GM06990 (cell line): ENCODE measurements at places on chromosomes 7 and 10.

- peak; percentile 32 for DNase-seq
These were observed 85.0 kb downstream of the KMT2E start for GRCh38 chr7:105098863-105099515.

DNA sequence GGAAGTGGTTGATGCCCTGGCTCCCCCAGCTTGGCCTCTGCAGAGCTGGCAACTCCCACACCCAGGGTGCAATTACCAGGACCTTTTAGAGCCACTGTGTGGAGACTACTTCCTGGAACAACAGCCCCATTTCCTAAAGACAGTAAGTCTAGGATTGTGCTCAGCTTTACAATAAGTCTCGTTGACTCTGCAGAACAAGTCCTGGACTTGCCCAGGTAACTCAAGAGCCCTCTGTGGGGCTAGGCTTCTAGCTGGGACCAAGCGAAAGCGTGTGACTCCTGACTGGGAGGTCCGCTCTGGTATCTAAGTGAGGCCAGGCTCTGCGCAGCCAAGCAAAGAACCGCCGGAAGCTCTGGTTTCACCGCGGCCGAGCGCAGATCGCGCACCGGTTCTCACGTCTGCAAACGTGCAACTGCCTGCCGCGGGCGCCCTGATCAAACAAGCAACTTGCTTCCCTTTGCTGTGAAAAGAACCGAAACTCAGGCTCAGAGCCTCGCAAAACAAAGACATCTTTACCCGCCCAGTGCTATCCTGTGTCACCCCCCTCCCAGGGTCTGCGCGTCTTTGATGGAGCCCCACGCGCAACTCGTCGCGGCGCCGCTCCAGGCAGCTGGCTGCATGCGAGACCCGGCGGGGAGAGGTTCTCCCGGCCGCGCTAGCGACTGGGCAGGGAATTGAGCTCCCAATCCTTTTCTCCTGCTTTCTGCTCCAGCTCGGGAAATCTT, 4.4 kb upstream of the PDLIM1 start:
- peak; percentile 98 for DNase-seq

DNA sequence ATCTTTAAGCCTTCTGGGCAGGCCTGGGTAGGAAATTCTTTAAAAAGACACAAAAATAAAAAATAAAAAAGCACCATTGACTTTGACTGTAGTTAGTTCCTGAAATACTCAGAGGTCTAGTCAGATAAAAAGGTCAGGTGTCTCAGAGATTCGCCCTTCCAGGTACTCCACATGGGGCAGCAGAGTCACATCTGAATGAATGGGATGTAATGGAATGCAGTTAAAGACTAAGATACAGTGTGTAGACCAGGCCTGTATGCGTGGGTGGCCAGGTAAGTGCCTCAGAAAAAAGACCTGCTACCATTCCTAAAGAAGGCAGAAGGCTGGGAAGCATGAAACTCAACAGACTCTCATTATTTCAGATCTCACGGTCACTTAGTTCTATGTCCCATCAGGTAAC, 68.6 kb upstream of the SEM1 start:
- no peak for DNase-seq

- DNase-seq, result no peak
These were observed 681.3 kb downstream of the TNS3 start for GRCh38 chr7:46900312-46901263.

GRCh38 chr10:72026278-72027111, 61.9 kb downstream of the SPOCK2 start:
- no peak for DNase-seq

DNA sequence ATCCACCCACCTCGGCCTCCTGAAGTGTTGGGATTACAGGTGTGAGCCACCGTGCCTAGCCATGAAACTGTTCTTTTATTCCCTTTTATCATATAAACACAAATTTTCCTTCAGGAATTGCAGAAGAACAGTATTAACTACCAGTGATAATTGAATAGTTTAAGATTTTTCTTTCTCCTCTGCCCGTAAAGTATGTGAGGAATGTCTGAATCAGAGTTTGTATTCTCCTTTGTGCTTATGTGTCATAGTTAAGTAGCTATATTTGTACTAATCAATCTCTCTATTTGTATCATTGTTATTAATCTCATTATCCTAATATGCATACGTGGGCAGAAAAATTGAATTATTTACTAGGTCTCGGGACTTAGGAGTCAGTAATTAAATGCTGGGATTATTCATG, 83.6 kb downstream of the ZNF277 start:
- DNase-seq, result no peak

GRCh38 chr7:46682836-46683624, 762.0 kb upstream of the IGFBP3 start:
- DNase-seq, result no peak

DNA sequence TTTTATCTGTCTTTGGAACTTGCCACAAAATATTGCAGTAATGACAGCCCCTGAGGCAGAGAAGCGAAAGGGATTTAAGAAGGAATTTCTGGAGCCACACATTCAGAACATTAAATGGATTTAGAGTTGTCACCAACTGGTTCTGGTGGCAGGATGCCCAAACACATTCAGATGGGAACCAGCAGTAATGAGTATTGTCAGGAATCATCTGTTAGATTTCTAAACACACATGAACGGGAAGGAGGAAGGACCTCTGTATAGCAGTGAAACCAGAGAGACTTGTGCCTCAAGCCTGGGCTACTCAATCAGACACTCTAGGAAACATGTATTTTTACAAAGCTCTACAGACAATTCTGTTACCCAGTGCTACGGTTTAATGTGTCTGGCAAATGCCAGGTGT, 103.8 kb upstream of the CCNY start:
- DNase-seq, result no peak

- no peak for DNase-seq
These were observed 14.5 kb downstream of the ZCCHC24 start for GRCh38 chr10:79430936-79431335.

- no peak for DNase-seq
These were observed 79.9 kb upstream of the RHEB start for GRCh38 chr7:151599401-151600227.

- no peak for DNase-seq
These were observed 51.1 kb upstream of the ADRB1 start for GRCh38 chr10:113992471-113993011.

GRCh38 chr10:36717118-36717517, 408.3 kb upstream of the ANKRD30A start:
- no peak for DNase-seq

- DNase-seq, result no peak
These were observed 30.3 kb downstream of the PROSER2 start for GRCh38 chr10:11853468-11853867.

DNA sequence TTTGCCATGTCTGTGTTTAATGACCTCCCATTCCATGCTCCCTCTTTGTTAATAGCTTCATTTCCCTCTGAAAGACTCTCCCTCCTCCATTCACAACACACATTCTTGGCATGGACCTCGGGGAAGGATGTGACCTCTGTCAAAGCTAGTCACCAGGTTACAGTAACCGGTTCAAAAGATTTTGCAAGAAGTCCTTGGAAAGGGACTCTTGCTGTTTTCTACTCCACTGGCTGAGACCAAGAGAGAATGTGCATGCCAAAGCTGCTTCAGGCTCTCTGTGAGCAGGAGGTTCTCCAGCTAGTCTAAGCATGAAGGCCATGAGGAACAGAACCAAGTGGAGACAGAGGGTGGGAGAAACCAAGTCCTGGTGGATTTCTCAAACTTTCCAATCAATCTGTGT, 732.6 kb downstream of the CCSER2 start:
- DNase-seq, result no peak

DNA sequence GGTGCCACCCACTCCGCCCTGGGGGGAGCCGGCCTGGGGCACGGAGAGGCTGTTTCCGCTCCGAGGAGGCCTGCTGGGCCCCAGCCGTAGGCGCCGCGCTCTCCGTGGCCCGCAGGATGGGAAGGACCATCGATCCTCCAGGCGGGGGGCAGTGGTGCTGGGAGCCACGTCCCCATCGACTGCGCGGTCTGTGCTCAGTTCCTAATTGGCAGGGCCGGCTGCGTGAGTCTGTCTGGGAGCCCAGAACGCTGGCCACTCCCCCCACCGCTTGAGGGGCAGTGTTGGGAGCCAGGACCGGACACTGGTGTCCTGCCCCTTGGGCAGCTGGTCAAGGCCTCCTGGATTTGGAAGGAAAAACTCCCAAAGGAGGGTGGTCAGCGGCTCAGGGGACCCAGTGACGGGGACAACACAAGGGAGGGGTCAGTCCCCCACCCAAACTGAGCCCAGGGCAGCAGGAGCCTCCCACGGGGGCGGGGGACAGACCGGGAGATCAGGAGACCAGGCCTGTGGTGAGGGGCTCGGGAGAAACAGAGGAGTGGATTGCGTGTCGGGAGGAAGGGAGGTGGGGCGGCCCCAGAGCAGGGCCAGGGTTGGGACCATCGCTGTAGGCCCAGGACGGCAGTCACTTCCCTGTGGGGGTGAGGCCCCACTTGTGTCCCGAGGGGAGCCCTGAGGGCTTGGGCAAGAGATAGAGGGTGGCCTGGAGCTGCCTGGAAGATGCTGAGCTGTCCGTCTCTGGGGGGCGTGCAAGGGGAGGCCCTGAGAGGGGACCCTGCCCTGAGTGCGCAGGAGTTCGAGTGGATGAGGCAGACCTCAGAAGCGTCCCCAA, 89.0 kb downstream of the UNCX start:
- DNase-seq, result no peak

GRCh38 chr10:71268758-71269157, 50.3 kb upstream of the SLC29A3 start:
- DNase-seq, result no peak

DNA sequence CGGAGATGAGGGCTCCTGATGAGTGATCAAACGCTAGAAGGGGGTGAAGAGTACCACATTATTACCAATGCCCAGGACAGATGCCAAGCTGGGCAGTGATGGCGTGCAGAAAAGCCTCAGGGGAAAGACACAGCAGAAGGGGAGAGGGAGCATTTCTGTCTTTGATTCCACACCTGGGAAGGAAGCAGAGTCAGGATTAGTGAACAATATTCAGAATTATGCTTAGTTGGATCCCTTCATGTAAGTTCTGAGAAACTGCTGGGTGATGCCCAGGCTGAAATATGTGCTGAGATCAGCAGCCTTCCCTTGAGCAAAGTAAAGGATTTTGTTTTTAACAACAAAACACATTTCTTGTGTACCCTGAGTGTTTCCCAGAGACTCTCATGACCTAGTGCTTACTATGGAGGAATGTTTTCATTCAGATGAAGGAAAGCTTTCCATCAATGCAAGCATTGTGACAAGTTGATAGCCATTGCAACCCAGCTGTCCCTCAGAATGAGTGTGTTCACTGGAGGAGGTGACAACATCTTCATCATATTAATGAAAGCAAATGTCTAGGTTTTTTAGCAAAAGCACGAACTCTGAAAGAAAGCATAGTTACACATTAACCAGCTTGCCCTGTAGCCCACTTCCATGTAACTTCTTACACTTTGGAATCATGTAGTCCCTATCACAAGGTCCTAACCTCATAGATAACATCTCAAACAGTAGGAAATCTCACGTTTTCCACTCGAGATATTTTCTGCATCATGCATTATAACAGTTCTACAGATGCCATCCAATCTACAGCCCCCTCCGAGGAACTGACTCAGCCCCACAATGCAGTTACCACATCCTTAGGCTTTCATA, 23.8 kb upstream of the AKR1C1 start:
- no peak for DNase-seq

DNA sequence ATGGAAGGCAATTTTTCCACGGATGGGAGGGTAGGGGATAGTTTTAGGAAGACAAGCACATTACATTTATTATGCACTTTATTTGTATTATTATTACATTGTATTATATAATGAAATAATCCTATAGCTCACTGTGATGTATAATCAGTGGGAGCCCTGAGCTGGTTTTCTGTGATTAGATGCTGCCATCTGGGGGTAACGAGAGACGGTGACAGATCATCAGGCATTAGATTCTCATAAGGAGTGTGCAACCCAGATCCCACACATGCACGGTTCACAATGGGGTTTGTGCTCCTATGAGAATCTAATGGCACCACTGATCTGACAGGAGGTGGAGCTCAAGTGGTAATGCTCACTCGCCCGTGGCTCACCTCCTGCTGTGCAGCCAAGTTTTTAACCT, 103.9 kb upstream of the STK17A start:
- DNase-seq, result no peak

- peak; percentile 99 for DNase-seq
These were observed at the start of gene MLLT10 for GRCh38 chr10:21533467-21534279. MLLT10 (plus strand) TSS chr10:21534232; CDS start chr10:21534645, 413 bp downstream.

- DNase-seq, result no peak
These were observed 463 bp upstream of the UPP1 start for GRCh38 chr7:48088559-48089045.

DNA sequence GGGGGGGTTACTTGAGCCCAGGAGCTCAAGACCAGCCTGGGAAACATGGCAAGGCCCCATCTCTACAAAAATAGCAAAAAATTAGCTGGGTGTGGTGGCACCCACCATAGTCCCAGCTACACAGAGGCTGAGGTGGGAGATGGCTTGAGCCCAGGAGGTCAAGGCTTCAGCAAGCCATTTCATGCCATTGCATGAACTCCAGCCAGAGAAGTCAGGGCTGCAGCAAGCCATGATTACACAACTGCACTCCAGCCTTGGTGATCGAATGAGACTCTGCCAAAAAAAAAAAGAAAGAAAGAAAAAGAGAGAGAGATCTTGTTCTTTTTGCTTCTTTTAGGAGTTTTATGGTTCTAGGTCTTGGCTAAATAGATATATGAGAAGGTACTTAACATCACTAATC, 200.2 kb upstream of the PHYHIPL start:
- DNase-seq, result no peak

DNA sequence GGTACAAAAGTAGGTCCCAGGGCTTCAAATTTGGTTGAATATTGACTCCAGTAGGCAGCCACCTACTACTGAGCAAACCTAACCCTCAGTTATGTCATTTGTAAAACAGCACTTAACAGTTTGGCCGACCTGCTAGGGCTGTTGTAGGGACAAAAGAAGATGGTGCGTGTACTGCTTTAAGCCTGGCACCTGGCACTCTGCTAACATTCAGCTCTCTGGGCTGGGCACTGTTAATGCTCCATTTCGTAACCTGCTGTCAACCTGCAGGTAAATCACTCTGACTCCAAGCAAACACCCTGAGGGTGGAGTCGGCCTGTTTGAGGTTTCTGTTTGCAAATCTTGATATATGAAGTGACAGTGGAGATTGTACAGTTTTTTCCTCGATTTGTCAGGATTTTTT, 7.2 kb downstream of the ZKSCAN1 start:
- no peak for DNase-seq

- DNase-seq, result peak; percentile 21
These were observed 41.7 kb downstream of the FAS start for GRCh38 chr10:89032141-89032891.

GRCh38 chr10:31072451-31072850, 40.8 kb upstream of the ZNF438 start:
- DNase-seq, result no peak

- no peak for DNase-seq
These were observed 1.4 kb downstream of the NDUFB8 start for GRCh38 chr10:100528123-100528886.

DNA sequence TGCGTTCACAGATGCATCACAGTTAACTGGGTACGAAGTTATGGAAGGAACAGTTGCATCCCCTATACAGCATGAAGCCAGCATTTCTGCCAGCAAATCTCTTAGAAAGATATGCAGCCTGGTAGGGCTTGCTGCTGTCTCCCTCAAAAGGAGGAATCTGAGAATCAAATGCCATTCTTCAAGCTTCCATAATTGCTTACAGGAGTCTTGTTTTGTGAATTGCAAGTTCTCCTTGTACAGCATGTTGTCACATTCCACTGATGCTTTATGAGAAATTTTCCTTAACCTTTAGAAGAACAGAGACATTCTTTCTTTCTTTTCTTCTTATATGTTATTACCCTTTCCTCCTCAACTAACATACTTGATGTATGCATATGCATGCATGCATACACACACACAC, 134.6 kb downstream of the CHRM2 start:
- no peak for DNase-seq

- peak; percentile 68 for DNase-seq
These were observed 6.2 kb upstream of the STARD3NL start for GRCh38 chr7:38171623-38172391.

- no peak for DNase-seq
These were observed 334.8 kb downstream of the GLRX3 start for GRCh38 chr10:130470973-130471372.
